Stimulated activated CD8-positive, alpha-beta memory T cell treated with anti-CD3 and anti-CD28 coated beads, Interleukin-4, amount 100 ng/mL, for 1 hour (primary cell): ENCODE measurements at places on chromosomes 5 and 9.

DNA sequence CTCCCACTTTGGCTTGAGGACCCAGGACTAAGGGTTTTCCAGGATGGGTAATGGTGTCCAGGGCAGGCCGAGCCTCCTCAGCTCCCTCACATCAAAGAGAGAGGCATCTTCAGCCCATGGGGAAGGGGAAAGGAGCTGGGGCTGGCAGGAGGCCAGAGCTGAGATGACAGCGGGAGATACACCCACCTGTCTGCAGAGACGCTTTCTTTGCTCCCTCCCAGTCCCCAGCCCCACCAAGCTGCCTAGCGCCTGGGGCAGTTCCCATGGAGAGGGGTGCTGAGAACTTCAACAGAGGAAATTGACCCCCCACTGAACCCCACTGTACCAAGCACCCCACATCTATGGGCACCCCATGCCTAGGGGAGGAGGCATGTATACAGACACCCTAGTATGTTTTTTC lies 10.6 kb downstream of the PCDH1 start:
- DNase-seq, result no peak

DNA sequence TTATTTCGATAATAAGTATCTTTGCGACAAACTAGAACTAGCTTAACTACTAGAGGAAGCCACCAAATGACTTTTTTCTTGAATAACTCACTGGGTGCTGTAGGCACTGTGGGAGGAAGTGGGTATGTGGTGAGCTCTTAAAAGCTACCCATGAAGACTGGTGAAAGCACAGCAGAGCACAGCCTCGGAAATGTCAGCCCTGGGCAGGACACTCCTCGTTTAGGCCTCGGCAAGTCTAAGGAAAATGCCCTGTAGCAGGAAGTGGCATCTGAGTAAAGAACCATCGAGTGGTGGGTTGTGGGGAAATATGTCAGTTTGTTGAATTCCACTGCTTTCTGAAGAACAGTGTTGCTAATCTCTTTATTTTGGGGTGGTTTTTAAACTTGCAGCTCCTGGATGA lies 44.0 kb upstream of the NCS1 start:
- DNase-seq, result peak; percentile 63

GRCh38 chr5:150846654-150847333 lies 473 bp downstream of the IRGM start:
- DNase-seq, result no peak

DNA sequence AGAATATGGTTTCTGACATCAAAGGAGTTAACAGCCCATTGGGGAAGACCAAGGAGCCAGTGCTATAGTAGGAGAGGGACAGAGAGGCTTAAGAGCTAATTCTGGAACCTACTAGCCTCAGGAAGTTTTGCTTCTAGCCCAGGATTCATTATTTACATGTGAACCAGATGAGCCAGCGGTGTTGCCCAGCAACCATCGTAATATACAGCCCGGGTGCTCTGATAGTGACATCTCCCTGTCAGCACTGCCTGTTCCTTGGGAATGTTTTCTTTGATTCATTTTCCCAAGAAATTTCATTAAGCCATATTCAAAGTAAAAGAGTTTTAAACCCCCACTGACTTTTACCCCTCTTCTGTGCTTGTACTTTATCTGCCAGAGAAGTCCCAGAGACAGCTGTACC lies 217.4 kb upstream of the ADAMTSL1 start:
- DNase-seq, result no peak

- DNase-seq, result no peak
These were observed 209.4 kb downstream of the PIK3R1 start for GRCh38 chr5:68424799-68425537.

DNA sequence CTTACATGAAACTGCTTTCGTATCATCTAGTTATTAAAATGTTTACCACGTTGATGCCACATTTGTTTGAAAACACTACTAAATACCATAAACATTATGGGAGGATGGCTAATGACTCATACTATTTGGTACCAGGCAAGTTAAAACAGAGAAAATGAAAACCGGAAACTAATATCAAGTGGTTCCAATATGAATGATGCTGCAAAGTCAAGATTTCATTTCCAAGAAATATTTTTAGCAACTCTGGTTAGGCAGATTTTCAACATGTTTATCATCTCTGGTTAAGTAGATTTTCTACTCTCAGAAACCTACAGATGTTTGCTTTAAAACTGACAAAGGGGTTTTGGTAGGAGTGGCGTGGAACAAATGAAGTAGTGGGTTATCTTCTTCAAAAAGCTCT lies 4.9 kb upstream of the F2R start:
- no peak for DNase-seq

GRCh38 chr5:177124486-177124991 lies 9.0 kb upstream of the NSD1 start:
- no peak for DNase-seq

DNA sequence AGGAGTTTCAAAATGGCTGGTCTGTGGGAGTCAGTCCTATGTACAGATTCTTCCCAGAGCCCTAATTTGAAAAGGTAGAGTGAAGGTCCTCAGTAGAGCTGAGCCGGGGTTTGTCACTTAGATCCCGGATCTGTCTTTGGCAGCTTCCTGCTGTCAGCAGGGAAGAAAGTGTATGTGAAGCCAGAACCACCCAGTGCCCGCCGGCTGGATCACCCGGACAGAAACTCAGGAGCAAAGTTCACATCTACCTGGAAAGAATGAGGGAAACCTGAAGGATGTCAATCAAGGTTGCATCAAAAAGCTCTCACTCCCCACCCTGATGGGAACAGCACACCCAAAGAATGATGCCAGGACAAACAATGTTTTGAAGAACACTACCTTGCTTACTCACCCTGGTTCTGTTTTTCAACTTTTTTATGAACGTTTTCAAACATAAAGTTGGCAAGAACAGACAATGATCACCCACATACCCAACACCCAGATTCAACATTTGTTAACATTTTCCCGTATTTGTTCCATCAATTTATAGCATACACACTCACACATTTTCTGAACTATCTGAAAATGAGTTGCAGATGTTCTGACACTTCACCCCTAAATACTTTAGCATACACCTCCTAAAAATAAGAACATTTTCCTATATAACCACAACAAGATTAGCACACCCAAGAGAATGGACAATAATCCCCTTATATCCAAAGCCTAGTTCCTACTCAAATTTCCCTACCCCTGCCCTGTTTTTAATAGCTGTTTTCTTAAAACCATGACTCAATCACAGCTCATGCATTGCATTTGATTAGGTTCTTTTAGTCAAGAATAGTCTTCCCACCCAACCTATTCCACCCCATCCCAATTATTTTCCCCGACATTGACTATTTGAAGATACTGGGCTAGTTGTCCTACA lies 133.9 kb downstream of the LHFPL2 start:
- DNase-seq, result no peak

DNA sequence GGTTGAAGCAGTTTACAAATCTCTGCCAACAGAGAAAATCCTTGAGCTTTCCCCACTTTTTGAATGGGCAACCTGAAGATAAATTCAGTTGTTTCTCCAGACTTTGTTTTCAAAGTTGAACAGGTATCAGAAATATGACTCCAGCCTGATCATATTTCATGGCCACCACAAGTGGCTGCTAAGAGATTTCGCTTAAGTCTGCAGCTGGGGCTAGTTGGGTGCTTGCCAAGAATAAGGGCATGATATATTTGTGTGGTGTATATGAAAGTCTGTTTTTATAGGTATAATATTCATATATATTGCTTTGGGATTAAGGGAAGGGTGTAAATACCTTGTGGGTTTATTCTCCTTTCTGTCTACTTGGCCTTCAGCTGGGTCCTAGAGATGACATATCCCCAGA lies 168.4 kb upstream of the GDNF start:
- no peak for DNase-seq

DNA sequence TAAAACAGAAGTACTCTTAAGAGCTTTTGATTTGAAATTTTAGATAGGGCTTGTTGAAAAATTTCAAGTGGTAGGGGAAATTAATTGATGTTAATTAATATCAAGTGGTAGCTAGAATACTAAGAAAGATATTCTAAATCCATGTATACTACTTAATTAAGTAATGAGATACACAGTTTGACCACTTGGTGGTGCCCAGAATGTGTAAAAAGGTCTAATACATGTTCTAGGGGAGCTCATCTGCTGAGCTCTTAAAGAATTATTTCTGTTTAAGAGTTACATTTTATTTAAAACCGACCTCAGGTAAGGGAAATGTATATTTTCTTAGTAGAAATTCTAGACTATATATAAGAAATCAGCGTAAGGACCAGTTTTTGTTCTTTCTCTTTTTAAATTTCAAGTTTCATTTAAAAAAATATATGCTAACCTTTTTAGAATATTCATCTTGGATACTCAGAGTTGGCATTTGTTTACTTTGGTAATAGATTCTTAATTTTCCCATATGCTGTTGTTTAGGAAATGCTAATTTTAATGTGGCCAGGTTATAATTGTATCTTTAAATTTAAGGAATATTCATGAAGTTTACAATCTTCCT lies 61.5 kb downstream of the LNPEP start:
- no peak for DNase-seq

GRCh38 chr5:74316064-74316603 lies 324.4 kb downstream of the ENC1 start:
- DNase-seq, result no peak

DNA sequence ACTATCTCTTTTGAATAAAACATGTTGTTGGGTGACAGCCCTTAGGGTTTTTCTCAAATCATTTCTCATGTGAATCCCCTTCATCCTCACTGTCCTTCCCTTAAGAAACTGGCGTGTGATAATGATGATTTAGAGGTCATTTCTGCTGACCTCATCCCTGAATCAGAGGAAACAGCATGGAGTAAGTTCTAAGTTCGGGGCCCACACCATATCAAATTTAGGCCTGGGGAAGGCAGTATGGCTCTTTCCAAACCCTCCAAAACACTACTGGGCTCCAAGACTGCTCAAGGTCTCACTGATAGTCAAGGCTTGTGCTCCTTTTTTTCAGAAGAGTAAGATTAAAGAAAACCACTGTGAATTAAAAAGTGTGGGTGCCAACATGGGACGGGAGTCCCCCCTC lies 872 bp upstream of the SMIM3 start:
- DNase-seq, result no peak

DNA sequence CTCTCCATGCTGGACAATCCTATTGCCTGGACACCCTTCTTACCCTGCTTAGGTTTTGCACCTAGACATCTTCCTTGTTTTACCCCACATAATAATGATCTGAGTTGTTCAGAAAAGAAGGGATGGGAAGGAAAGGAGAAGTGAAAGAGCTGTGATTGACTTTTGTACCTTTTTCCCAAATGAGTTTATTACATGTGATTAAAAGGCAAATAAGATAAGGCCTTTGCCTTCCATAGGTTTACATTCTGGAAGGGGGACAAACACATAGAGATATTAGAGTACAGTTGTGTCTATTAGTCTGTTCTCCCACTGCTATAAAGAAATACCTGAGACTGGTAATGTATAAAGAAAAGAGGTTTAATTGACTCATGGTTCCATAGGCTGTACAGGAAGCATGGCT lies 67.1 kb upstream of the RIOK2 start:
- no peak for DNase-seq

GRCh38 chr9:76687861-76688391 lies 76.3 kb upstream of the PCA3 start:
- DNase-seq, result no peak

DNA sequence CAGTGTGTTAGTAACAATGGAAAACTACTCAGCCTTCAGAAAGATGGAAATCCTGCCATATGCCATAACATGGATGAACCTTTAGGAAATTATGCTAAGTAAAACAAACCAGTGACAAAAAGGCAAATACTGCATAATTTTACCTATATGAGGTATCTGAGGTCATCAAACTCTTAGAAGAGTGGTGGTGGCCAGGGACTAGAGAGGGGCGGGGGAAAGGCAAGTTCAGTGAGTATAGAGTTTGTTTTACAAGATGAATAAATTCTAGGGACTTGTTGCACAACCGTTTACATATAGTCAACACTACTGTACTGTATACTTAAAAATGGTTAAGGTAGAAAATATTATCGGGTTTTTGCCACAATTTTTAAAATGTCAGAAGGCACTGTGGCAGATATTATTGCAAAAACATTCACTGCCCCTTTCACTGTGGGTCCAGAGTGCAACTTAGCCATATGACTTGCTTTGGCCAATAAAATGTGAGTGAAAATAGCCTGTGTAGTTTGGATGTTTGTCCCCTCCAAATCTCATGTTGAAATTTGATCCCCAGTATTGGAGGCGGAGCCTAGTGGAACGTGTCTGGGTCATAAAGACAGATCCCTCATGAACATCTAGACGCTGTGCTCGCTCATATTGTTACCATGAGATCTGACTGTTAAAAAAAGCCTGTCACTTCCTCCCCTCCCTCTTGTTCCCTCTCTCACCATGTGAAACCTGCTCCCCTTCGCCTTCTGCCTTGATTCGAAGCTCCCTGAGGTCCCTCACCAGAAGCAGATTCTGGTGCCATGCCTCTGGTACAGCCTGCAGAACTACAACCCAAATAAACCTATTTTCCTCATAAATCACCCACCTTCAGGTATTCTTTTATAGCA lies 9.5 kb downstream of the ZNF367 start:
- DNase-seq, result no peak

DNA sequence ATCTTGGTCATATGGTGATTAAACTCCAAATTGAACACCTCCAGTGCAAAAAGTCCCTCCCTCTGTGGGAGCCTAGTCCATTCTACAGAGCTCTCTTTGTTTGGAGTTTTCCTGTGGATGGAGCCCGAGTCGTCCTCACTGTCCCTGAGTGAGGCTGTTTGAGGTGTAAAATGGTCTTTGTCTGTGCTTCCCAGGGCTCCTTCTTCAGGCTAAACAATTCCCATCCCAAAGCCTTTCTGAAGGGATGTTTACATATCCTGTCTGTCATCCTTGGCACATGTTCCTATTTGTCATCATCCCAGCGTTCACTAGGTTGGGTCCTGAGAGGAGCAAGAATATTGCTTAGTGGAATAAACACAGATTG lies 68.9 kb downstream of the COL27A1 start:
- no peak for DNase-seq

GRCh38 chr5:173640156-173640804 lies 23.8 kb upstream of the BOD1 start:
- no peak for DNase-seq

DNA sequence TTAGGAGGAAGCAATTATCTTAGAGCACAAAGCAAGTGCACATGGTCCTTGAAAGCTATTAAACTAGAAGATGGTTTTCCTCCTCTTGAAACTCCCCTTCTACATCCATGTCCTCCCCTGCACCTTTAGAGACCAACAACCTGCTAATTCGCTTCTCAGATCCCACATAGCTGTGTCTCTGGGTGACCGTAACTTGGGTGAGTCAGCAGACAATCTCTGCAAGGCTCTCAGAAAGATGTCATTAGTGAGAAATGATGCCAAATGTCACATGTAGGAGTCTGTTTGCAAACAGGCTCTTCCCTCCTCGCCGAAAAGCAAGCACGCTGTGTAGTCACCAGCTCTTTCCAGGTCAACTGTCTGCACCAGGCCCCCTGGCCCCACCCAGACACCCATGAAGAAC lies 291.8 kb downstream of the SLIT3 start:
- DNase-seq, result no peak

DNA sequence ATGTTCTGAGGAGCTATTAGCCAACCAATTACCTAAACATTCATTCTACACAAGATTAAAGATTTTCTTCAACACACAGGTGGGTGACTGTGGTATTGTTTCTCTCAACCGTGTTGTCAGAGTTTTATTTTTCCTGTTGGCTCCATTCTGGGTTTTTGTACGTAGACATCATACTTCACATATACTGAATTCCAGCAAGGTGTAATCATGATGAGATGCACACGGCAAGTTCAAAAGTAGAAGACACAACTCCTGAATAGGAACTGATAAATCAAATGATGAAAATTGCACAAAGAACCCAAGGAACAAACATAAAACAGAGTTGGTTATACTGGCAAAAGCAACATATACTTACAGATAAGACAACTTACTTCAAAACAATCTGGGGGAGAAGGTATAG lies 40.2 kb upstream of the RANBP6 start:
- no peak for DNase-seq

GRCh38 chr9:27673641-27674040 lies 100.4 kb upstream of the C9orf72 start:
- DNase-seq, result no peak
